ENCODE measurements at places on chromosomes 13 and 19. TPM values are rescaled to one million over a fixed set of nuclear protein-coding genes. Genes with fewer than 3 reads are reported as not detected.
A peak's percentile ranks its signal among the peaks of the same experiment; 100 is the strongest.

DNA sequence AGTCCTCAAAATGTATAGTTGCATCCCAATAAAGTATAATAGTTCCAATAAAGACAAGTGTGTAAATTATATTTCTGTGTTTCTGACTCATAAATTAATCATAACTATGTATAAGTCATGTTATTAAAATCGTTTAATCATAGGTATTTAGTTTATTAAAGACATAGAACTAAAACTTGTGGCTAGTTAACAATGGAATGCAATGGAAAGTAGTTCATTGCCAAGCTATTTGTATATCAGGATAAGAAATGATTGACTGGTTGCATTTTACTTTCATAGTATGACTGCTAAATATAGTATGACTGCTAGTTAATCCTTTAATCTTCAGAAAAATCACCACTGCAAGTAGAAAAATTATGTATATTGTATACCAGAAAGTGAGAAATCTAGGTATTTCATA lies 16.9 kb downstream of the COG3 start:
- H3K4me1 ChIP-seq: no peaks in the 10 kb centered on the region
- no peak for DNase-seq
- H3K36me3 ChIP-seq: peaks cover 32% of the 10 kb centered on the region
- H3K4me3 ChIP-seq: no peak overlapping the region

The PSG6 gene
- total RNA-seq: not detected

The DAND5 gene
- total RNA-seq: 0.09 TPM

- peak overlapping the region; percentile 70 for H3K27ac ChIP-seq
- H3K4me1 ChIP-seq: peaks cover 74% of the 10 kb centered on the region
- peak overlapping the region; percentile 73 for H3K4me3 ChIP-seq
- DNase-seq: no peak
- H3K27me3 ChIP-seq: no peaks in the 10 kb centered on the region
Observed at GRCh38 chr13:114130131-114130836, 2.1 kb downstream of the RASA3 start.

DNA sequence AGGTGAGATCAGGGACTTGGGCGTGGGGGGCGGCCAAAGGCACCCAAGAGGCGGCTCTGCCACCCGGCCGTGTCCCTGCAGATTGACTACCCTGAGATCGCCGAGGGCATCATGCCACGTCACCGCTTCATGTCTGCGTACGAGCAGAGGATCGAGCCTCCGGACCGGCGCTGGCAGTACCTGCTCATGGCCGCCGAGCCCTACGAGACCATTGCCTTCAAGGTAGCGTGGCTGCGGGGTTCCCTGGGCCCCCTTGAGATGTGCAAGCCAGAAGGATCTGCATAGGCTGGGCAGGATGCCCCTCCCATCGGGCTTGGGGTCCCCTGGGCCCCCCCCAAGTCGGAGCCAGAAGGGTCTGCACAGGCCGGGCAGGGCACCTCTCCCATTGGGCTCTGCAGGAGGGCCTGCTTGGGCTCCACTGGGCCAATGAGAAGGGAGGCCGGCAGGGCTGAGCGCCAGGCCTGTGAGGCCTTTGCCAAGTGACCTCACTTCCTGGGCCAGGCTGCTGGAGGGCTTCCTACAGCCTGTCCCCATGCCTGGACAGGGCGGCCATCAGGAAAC lies 2.2 kb upstream of the AMH start:
- H3K36me3 ChIP-seq: peaks cover 67% of the 10 kb centered on the region
- H3K4me3 ChIP-seq: no peak overlapping the region
- peaks cover 10% of the 10 kb centered on the region for H3K4me1 ChIP-seq
- H3K27ac ChIP-seq: no peak overlapping the region
- DNase-seq: no peak

DNA sequence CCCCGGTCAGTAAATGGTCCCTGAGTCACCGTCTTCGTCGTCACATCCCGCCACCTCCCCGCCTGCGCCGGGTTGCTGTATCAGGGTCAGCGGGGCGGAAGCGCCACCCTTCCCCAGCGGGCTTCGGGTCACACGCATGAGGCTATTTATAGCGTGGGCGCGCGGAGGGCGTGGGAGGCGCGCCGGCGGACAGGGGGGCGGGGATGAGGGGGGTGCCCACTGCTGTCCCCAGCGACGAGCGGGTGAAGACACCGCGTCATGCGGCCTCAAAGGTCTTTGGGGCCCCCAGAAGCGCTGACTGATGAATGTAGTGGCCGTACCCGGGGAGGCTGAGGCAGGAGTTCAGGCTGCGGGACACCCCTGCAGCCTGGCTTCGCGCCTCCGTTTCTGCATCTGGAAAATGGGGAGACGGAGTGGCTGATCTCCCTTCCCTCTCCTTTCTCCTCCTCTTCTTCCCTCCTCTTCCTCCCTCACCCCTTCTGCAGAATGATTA lies 7.9 kb downstream of the UNC13A start:
- H3K4me1 ChIP-seq: no peaks in the 10 kb centered on the region
- no peak for DNase-seq
- H3K27me3 ChIP-seq: peaks cover 21% of the 10 kb centered on the region
- H3K4me3 ChIP-seq: no peak overlapping the region
- no peaks in the 10 kb centered on the region for H3K36me3 ChIP-seq

All from thymus (tissue), 14 donors.